ENCODE measurements at places on chromosomes 5 and 9.

- DNase-seq, result no peak
Observed at GRCh38 chr9:216866-217265, 2.2 kb downstream of the DOCK8 start.

- no peak for DNase-seq
Observed at GRCh38 chr9:94018628-94019027, 63.5 kb upstream of the BARX1 start.

GRCh38 chr9:93263334-93264229, 79.6 kb downstream of the WNK2 start:
- DNase-seq, result no peak

GRCh38 chr5:161513942-161514341, 32.6 kb downstream of the GABRB2 start:
- no peak for DNase-seq

GRCh38 chr9:36189976-36190375, 745 bp upstream of the CLTA start:
- DNase-seq, result no peak

- DNase-seq, result no peak
Observed at GRCh38 chr9:113998114-113998513, 80.0 kb downstream of the AMBP start.

DNA sequence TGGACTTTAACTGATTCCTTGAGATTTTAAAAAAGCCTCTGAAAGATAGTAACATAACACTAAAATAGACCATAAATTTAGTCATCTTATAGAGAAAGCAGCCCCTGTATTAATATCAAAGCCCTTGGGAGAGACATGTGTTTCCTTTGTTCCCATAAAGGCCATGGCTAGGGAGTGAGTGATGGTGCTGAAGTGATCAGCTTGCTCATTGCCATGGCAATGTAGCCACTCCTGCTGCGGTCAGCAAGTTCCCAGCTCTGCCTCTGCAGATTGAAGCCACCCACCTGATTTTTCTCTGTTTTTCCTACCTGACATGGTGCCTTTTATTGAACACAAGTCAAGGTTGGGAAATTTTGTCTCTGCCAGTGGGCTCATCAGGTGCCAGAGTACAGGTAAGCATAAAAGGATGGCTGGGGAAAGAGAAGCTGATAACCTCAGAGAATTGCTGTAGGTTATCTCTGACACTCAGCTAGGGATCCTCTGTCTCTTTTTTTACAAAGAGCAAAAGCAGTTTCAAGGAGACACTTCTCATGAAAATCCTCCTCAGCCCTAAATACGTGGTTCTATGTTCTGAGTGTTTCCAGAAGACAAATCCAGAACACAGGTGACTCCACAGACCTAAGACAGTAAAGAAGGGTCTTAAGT, 296.3 kb upstream of the NMUR2 start:
- DNase-seq, result no peak

DNA sequence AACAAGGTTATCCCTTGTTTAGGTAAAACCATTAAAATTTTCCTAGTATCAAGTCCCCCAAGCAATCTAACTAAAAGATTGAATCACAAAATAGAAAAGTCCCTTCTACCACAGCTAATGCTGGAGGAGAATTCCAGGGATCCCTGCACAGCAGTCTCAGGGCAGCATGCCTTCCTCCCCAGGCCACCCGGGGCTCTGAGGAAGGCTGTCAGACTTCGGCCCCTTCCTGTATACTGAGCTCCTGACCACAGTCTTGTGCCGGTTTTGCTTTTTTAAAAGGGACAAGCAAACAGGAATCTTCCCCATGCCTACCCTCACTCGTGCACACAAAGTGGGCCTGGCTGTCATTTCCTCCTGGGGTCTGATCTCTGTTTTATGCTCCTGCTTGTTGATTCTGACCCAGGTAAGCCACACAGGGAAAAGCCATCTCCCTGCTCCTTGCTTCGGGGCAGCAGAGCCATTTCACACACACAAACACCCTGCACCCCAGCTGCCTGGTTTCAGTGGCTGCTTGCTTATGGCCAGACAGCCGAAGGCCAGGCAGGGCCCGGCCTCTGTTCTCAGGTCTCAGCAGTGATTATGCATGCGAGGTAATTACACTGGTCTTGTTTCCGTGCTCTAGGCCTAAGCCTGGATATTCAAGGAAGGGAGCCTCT, 211.9 kb downstream of the NXNL2 start:
- DNase-seq, result no peak

GRCh38 chr5:52491071-52491787, 296.5 kb upstream of the ITGA1 start:
- no peak for DNase-seq

DNA sequence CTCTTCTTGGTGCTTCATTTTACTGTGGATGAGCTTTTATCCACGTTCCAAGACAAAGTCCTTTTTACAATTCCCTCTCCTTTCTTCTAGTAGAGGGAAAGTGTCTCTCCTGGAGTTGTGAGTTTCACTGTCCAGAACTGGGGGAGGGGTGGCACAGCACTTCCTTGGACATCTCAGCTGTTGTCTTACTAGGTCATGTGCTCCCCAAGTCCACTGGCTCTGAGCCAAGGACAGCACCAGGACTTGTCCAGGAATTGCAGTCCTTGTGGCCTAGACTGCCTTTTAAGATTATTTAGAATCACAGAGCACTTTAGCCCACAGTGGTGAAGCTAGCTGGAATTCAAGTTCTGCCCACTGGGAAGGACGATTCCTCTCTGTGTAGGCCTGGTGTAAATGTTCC, 700.2 kb upstream of the PTPRD start:
- DNase-seq, result no peak

GRCh38 chr5:96566833-96567587, 95.2 kb upstream of the CAST start:
- no peak for DNase-seq

DNA sequence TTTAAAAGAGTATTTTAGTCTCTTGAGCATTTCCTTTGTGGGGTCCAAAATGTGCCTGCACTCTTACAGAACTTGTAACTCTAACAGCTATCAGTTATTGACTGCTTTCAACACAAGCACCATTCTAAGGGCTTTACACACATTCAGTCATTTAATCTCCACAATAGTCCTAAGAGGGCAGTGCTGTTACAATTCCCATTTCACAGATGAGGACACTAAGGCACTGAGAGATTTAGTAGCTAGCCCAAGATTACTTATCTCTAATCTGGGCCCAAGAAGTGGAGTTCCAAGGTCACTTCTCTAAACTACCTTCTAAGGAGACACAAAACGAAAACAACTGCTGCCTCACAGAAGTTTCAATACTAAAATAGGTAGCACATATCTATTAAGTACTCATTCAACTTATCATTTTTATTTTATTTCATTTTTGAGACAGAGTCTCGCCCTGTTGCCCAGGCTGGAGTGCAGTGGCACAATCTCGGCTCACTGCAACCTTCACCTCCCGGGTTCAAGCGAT, 275.2 kb downstream of the CWC27 start:
- DNase-seq, result no peak

DNA sequence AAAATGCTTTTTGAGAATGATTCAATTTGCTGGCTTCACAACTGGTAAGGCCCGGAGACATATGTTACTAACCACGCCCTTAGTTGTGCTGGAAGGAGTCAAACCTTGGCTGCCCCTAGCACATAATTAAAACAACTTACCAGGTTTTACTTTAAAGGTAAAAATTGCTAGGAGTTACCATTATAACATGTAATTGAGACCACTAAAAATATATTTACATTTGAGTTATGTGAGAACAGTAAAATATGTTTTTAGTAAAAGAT, 435.6 kb upstream of the CDH9 start:
- no peak for DNase-seq

- no peak for DNase-seq
Observed at GRCh38 chr5:137010226-137010625, 488.9 kb downstream of the SPOCK1 start.

- DNase-seq, result no peak
Observed at GRCh38 chr5:95564450-95564849, 9.5 kb downstream of the ARSK start.

GRCh38 chr5:123203105-123203800, 114.2 kb downstream of the PRDM6 start:
- DNase-seq, result no peak

DNA sequence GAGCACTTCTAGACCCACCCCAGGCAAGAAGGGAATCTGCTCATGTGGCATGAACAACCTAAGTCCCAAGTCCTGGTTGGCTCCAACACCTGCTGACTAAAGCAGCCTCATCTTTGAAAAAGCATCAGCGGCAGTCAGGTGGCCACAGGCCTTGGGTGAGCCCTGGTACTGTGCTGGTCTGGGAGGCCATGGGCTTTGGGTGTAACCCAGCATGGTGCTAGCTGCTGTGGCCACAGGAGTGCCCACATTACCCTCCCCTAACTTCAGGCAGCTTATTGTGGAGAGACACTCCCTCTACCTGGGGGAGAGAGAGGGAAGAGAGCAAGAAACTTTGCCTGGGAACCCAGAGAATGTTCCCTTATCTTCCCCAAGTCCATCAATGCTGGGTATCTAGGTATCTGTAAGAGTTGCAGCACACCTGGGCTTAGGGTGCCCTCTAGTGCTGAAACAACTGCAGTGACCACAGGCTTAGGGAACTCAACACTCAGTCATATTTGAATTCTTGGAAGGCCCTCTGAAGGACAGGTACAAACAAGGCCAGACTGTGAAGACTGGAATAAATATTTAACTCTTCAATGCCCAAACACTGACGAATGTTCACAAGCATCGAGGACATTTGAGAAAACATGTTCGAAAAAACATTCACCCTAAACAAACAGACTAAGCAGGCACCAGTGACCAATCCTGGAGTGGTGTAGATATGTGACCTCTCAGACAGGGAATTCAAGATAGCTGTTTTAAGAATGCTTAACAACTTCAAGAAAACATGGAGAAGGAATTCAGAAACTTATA, 69.9 kb upstream of the OR2K2 start:
- no peak for DNase-seq
